ENCODE measurements at places on chromosomes 13 and 19. TPM values are rescaled to one million over a fixed set of nuclear protein-coding genes. Genes with fewer than 3 reads are reported as not detected.

GRCh38 chr19:7504684-7505083 is 11.2 kb upstream of the ZNF358 start:
- no peak for DNase-seq

GRCh38 chr13:104949840-104950740 is 1585.4 kb downstream of the EFNB2 start:
- DNase-seq, result no peak

HRC gene
- 907 TPM for total RNA-seq

ZNF223 gene
- 2.2 TPM for total RNA-seq
